ENCODE measurements at places on chromosomes 2 and 18.

DNA sequence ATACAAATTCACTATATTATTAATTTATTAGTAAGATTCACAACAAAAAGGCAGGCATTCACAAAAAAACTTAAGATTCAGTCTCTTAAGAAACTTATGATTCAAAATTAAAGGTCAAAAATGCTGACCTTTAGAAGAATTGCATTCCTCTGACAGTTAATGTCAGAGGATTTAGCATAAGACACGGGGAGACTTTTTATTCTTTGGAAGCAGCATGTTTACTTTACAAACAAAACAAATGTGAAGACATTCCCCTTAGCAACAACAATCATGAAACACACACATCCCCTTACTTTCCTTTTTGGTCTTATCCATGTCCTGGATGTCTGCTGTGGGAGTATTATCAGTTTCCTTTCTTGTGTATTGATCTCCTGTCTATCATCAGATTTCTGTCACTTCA is 117.1 kb downstream of the RAD51AP2 start:
- peak; percentile 24 for DNase-seq

DNA sequence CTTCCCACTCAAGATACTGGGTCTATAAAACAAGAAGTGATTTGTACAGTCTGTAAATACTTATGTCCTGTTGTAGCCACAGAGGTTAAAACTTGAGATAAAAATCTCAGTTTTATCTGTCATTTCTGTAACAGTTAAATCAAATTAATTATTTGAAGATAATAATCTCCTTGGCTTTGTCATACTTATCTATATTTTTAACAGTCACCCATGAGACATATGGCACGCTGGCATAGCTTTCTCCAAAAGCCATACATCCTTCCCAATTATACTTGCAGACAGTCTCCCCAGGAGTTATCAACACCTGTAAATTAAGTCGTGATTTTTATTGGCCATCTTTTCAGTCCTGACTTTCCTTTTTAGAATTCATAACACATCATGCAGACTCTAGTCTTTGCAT is 68.9 kb upstream of the UNC80 start:
- DNase-seq, result no peak

GRCh38 chr18:13125191-13125590 is 93.4 kb upstream of the LDLRAD4 start:
- no peak for DNase-seq

GRCh38 chr2:71544919-71545571 is 91.7 kb downstream of the DYSF start:
- no peak for DNase-seq

DNA sequence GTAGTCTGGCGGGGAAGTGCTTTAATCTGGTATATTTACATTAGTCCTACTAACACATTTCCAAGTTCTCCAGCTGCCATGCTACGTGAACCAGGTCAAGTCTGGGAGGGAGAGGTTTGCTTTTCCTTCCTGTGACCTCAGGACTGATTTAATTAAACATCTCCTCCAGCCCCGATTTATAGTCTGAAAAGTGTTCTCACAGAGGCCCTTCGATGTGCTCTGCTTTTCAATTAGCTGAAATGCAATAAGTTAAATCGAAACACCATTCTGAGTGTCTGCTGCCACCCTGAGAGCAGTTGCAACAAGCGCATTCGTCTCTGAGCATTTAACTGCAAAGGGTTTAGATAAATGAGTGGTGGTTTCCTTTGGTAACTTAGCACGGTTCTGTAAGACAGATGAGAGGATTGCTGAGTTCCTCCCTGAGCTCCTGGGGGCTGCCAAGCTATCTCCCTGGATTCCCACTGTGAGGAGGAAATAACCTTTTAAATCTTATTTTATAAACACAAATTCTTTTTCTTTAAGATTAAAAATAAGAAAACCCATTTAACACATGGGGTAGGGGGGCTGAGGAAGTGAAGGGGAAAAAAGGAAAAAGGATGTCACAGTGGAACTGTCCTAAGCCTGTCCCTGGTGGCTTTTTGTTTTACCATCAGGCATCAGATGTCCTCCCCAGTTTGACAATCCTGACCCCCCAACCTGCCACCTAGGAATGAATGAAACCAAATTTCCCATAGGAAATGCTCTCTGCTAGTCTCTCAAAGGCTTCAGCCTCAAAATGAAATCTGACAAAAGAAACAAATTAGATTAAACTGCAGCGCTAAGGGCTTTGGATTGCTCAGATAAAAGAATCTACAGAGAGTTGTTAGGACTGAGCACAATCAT is 56.5 kb upstream of the CREB1 start:
- DNase-seq, result peak; percentile 60

- DNase-seq, result no peak
Measured at GRCh38 chr2:227344231-227344630, 19.2 kb downstream of the MFF start.

- DNase-seq, result no peak
Measured at GRCh38 chr2:200763422-200763821, 48.3 kb upstream of the BZW1 start.

GRCh38 chr2:42562474-42563144 is 5.8 kb upstream of the MTA3 start:
- no peak for DNase-seq

DNA sequence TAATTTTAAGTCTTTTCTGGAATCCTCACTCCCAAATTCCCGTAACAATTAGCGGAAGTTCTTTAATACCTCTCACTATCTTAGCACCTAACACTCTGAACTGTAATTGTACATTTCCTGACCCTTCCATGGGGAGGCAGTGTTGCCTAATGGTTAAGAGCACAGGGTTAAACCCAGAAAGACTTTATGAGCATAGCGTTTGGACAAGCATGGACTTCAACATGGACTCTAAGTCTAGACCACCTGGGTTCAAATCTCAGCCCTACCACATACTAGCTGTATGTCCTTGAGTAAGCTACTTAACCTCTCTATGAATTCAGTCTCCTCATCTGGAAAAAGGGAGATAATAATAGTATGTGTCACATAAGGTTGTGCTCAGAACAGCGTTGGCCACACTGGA is 13.0 kb downstream of the ANTXR1 start:
- no peak for DNase-seq

DNA sequence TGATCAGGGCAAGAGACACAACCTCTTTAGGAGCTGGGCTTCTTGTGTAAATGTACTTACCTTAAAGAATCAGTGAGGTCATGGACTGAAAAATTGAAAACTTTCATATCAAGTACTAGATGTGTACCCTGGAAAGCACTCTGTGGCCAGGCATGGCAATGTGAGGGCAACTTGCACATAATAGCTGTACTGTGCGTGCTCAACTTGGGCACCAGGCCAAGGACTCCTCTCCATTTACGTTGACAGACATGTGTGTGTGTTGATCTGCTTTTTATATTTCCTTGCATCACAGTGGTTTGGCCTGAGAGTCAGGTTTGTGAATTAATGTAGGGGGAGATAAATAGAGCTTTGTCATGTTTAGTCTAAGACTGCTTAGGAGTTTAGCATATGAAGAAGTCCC is 669.5 kb upstream of the REG3G start:
- no peak for DNase-seq

GRCh38 chr2:177551989-177552421 is 159.4 kb downstream of the AGPS start:
- no peak for DNase-seq

DNA sequence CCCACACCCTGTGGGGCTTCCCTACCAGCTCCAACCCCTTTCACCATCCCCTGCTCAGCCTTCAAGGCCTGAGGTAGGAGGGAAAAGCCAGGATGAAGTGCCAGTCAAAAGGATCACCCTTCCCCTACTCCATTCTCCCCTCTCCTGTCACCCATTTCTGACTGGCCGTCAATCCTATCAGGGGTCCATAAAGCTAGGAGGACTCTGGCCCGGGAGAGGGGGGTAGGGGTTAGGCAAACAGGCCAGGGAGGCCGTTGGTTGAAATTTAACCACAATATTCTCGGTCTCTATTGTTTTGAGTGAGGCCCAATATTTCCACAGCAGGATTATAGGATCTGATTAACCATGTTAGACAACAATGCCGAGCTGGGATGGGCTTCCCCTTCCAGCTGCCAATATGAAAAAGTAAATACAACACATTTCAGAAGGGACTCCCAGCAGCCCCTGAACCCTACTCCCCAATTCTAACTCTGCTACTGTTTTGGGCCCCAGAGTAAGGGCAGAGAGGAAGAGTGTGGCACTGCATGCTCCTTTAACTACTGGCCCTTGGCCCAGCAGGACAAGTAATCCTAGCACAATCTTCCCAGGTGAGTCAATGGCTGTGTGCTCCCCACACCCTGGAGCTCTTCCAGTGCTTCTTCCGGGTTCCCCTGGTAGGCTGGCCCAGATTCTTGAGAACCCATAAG is 10.6 kb upstream of the IHH start:
- no peak for DNase-seq

DNA sequence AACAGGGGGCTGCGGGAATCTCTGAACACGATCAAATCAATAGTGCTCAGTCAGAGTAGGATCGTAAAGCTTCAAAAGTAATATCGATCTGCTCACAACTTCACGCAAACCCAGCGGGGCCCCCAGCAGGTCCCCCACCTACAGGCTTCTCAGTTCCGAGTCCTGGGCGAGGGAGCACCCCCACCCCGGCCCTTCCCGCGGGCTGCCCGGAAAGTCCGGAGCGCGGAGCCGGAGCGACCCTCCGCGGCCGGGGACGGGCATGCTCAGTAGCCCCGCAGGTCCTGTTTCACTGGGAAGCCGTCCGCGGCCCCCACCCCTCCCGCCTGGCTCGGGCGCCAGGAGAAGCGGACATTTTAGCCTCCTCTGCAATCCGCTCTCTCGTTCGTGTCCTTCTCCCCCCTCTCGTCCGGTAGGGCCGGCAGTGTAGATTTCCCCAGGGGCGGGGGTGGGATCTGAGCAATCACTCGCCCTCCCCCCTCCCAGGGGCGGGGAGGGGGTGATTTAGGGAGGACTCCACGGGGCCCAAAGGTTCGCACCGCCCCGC is 3.3 kb upstream of the SPRED2 start:
- DNase-seq, result peak; percentile 44

DNA sequence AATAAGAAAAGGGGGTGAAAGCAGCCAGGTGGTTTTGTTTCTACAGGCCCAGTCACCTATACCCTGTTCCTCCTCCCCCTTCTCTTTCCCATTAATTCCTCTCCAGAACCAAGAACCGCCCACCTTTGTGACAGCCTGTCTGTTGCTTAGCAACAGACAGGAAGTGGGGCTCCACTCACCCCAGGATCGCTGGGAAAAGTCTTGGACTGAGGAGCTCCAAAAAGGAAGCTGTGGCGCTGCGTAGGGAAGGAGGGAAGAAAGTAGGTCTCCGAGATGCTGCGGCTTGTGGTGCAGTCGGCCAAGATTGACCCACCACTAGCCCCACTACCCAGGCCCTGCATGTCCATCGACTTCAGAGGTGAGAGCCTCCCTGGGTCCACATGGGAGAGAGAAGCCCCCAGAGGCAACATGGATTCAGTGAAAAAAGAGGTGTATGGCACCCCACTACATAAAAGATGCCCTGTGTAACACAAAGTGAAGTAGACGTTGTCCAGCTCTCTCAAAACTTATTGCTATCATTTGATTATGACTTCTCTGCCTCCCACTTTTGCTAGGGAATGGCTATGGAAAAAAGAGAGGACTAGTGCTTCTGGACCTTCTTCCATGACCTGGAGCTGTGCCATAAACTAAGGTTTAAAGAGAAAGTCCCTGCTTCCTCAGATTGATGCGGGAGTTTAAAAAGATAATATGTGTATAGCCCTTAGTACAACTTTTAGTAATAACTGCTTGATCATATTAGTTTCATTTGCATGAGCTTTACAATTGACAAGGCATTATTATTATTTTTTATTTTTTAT is at the start of gene FER1L5:
FER1L5 (plus strand) TSS at position 201 of the 797 bp plus-strand sequence; CDS start at position 274, 73 bp downstream.
- peak; percentile 26 for DNase-seq

- DNase-seq, result peak; percentile 84
Measured at GRCh38 chr2:176491172-176491904, 222.1 kb downstream of the MTX2 start.

DNA sequence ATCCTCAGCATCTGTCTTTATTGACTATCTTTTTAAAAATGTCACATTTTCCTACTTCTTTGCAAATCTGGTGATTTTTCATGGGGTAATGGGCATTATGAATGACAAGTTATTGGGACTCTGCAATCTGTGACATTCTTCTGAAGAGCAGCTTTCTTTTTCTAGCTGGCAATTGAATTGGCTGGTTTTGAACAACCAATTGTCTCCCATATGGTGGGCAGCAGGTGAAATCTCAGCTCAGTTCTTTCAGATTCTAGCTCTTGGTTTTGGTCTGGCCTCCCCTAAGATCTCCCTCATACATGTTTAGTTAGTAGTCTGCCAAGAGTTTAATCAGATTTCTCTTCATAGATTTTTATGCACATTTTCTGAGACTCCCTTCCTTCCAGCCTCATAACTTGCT is 107.9 kb upstream of the EPB41L3 start:
- DNase-seq, result no peak

DNA sequence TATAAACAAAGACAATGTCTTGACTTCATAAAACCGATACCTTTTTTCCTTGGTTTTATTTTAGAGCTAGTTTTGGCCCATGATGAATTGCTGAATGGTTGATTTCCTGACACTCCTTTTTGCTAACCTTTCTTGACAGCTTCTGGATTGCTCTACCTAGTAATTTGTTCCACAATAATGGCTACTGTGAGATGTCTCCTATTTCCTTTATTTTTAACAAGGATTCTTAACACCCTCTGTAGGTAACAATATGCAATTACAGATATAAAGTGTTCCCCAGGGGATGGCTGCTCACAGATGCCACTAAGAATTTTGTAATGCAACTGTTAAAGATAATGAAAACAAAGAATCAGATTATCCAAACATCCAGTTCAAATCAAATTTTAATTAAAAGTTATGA is 100.8 kb upstream of the ATP5MC3 start:
- peak; percentile 7 for DNase-seq

- DNase-seq, result no peak
Measured at GRCh38 chr2:133438026-133438425, 130.2 kb downstream of the NCKAP5 start.

DNA sequence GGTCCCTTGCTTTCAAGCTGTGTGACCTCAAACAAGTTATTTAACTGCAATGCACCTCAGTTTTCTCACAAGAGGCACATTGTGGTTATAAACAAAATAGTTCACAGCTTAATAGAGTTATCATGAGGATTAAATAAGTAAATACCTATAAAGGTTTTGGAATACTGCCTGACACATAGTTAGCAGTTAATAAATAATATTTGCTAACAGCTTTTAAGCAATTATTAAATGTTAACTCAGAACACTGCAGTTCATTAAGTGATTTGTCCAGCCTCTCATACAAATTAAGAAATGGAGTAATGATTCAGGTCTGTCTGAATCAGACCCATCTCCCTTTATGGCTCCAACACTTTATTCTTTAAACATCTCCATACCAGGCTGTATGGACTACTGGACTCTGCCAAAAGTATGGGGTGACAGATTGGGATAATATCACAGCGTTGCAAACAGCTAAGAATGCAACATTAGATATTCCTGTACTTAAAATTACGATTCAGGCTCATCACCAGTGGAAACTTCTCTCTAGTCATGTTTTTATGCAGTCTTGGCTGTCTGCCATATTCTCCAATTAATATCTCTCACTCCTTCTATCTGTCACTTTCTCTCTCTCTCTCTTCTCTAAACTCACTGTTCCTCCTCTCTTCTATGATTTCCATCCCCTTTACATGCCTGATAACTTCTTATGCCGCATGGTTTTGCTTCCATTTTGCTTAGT is 370.6 kb upstream of the UBE2E3 start:
- DNase-seq, result no peak
